ENCODE measurements at places on chromosomes 11 and 22.

DNA sequence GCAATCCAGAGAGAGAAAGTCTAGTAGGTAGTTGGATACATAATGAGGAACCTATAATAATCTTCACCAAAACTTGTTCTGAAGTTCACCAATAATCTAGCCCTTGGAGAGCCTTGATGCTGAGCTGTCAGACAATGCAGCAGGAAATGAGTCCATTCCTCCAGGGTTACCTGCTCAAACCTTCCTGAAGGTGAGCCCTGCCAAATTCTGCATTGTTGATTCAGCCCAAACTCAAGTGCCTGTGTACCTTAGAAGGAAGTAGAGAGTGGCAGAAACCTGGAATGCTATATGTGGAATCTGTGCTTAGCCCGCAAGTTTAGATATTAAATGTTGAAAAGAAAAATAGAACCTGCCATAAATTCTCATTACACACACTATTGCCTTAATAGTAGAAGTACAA is 77.4 kb upstream of the SPON1 start:
- DNase-seq = no peak

- DNase-seq = no peak
Observed at GRCh38 chr11:64098318-64098831, 62.6 kb downstream of the FLRT1 start.

GRCh38 chr11:66410191-66410590 is 10.6 kb upstream of the NPAS4 start:
- no peak for DNase-seq

DNA sequence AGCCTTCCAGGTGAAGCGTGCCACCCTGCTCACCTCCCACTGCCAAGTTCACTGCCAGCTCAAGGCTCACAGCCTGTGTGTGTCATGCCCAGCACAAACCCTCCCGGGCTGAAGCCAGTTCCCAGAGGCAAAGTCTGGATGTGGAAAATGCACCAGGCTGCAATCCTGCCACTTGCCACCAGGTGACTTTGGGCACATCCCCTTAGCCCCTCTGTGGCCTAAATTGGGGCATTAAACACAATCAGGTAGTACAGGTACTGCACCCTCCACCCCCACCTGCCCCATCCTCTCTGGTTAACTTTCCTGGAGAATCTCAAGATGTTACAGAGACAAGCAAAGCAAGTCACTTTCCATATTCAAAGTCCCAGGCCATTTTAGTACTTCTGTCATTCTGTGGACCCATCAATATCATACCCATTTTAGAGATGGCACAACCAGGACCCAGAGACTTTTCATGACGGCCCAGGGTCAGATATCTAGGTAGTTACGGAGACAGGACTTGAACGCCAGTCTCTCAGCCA is 1.8 kb upstream of the RASD2 start:
- DNase-seq = peak; percentile 43

DNA sequence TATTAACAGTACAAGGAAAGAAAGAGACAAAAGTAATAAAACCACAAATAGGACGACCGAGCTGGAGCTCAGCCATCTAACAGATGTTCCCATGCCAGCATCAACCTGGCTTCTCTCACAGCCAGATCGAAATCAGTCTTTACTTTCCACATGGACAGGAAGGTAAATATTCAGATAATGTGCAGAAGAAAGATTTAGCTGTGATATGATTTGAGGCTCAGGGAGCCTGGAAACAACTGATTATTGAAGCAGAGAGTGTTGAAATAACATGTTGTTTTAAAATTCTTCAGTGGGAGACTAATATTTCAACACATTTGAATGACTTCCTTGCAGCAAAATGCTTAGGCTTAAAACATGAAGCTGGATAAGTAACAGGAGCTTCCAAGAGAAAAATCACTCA is 546.8 kb downstream of the ETS1 start:
- no peak for DNase-seq

GRCh38 chr11:36312611-36313472 is 16.8 kb downstream of the PRR5L start:
- no peak for DNase-seq

DNA sequence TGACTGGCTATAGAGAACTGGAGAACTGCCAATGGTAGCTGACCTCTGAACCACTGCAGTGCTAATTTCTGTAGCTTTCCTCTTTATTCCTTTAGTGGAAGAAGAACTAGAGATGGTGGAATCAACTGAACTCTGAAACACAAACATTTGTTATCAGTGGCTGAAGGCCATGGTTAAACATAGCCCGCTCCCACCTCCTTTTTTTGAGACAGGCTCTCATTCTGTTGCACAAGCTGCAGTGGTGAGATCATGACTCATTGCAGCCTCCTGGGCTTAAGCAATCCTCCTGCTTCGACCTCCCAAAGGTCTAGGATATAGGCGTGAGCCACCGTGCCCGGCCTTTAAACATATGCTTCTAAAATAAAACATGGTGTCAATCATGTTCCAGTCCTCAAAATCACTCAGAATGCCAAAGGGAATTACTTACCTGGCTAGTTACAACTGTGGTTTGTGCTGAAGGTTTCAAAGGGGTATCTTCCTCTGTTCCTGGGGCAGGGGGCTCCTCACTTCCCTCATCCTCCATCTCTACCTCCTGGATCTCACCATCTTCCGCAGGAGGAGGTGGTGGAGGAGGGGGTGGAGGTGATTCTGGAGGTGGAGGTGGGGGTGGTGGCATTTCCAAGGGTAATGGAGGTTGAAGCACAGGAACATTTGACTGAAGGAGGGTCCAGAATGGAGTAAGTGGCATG is 9.0 kb upstream of the AGBL2 start:
- no peak for DNase-seq

DNA sequence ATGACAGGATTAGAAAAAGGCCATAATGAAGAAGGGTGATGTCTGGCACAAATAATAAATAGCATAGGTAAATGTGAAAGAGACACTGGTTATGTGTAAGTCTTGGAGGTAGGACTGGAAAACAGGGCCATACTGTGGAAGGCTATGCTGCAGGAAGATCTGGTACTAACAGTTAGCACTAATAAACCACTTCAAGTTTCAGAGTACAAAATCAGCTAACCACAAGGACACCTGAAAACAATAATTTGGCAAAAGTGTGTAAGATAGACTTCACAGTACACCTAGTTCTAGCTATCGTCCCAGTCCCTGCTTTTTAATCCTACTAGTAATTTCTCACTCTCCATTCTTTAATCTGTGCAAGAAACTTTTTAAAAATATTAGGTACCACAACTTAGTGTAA is 44.3 kb downstream of the CWF19L2 start:
- DNase-seq = no peak

- no peak for DNase-seq
Observed at GRCh38 chr11:133893381-133893780, 48.1 kb upstream of the SPATA19 start.

DNA sequence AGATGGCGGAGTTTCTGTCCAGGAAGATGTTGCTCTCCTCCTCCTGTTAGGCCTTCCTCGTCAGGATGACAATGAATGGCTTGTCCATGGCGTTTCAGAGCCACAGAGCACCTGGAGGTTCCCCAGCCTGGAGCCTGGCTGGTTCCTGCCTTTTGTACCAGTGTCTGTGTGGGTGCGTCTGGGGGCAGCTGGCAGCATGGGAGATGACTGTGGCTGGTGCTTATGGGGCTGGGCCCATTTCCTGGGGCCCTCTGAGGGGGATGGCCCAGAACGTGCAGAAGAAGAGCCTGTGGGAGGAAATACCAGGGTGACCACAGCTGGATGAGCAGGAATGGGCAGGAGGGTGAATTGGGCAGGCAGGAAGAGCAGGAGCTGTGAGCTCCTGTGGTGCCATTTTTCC is 6.7 kb downstream of the SLC37A2 start:
- DNase-seq = no peak

- no peak for DNase-seq
Observed at GRCh38 chr11:87252869-87253268, 215.1 kb downstream of the TMEM135 start.

GRCh38 chr11:1619449-1619848 is 2.5 kb downstream of the KRTAP5-4 start:
- no peak for DNase-seq

DNA sequence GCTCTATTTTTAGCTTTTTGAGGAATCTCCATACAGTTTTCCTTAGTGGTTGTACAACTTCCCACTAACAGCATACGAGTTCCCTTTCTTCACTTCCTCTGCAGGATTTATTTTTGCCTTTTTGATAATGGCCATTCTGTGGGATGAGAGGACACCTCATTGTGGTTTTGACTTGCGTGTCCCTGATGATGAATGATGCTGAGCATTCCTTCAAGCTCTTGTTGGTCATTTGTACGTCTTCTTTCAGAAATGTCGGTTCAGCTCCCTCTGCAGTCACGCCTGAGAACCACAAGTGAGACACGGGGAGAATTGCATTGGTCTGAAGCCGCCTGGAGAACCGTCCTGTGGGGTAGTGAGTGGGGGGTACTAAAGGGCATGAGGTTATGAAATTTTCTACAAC is 2.0 kb upstream of the KRTAP5-10 start:
- peak; percentile 44 for DNase-seq

DNA sequence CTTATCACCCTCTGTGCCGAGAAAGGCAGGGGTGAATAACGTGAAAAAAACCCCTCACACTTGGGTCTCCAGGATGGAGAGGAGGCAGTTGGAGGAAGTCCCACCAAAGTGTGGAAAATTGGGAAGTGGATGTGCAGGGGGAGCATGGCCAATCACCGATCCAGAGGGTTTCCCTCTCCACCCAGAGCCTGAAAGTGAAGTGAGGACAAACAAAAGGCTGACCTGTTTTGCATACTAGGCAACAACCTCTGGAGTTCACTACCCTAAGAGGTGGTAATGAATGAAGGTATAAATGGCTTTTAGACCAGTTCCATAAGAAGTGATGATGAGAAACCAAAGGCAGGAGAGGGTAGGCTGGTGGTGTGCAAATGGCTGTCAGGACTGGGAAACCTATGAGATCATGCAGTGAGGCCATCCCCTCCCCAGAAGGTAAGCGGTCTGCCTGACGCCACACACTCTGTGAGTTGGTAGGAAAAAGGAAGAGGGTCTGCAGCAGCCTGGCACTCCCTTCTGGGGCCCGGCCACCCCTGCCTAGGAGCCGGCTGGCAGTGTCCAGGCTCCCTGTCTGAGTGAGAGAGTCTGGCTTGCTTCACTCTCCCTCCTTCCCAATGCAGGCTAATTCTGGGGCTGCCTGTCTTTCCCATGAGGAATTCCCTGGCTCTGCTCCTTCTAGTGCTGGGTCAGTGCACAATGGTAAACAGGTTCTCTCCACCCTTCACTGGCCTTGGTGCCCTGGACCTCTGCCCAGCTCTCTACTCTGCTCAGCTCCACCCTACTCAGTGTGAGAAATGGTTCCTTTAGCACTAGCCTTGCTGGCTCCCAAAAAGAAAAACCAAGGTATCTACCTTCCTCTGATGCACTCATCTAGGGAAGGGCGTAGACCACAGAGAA is 15.6 kb downstream of the TBC1D10A start:
- no peak for DNase-seq

- DNase-seq = no peak
Observed at GRCh38 chr22:27723158-27723557, 78.4 kb downstream of the MN1 start.

DNA sequence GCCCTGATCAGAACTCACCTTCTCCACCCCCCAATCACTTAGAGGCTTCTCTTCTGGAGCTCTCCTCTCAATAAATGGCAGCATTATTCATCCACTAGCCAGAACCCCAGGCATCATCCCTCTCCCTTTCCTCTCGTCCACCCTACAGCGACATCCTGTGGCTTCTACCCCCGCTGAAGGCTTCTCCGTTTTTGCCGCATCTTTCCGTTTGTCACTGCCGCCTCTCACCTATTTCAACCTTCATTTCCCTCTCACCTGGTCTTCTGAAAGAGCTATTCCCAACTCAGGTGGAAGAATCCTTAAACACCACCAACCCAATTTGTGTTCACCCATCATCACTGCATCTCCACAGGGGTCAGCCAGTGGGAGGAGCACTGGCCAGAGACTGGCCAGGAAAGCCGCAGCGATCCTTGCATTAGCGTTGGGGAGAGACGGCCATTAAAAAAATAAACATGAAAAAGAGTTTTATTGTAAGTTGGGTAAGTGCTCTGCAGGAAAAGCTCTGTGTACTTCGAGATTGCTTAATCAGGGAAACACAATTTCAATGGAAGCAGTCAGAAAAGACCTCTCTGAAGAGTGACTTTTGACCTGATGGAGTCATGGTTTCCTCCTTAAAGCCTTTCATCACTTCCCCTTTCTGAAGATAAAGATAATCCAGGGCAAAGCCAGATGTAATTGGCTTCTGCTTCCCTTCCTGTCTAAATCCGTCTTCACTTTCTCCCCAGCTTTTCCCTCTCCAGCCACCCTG is 36.7 kb downstream of the SPATA19 start:
- DNase-seq = peak; percentile 9

DNA sequence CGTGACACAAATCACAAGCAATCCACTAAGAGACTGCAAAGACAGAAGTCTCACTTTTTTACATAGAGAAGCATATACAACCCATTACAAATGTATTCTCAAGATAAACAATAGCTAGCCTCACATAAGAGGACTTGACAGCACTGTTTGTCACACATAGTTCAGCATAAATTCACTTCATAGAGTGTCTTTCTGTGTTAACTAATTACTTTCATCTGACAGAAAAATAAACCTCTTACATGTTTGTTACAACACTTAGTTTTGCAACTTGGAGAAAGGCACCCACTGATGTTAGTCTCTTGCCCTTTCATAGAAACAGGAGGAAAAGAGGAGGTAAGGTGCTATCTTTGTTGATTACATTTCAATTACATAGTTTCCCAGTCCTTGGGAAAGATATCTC is 2221.9 kb upstream of the RAG2 start:
- no peak for DNase-seq

DNA sequence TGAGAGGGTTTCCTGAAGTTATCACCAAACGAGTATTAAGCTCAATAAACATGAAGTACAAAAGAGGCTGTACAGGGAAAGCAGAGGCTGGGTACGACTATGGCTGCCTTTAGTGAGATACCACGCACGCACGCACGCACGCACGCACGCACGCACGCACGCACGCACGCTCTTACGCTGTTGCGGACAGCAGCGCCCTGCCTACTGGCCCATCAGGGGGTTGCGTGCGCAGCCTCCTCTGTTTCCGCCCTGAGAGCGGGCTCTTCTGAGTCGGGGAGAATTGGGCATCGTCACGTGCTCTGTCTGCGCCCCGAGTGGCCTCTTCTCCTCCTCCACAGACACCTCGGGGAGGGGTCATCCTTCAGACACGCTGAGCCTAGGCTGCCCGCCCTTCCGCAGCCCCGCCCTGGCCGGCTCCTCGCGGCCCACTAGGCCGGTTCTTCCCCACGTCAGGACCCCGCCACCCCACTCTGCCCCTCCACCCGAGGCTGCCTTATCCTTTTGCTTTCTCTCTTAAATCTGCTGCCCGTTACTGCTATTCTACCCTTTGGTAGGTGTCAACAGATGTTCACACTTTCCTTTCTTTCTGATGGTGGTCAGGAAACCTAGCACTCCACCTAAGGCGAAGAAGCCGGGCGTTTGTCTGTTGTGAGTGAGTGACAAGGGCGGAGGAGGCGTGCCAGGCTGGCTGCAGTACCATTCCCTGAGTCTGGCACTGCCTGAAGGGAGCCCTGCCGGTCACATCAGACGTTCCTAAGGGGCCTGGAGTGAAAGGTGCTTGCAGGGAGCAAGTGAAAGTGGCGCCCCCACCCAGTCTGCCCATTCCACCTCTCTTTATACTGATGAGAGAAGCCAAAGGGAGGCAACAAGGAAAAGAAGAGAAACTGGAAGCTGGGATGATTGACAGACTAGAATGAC is 300.4 kb upstream of the B3GAT1 start:
- DNase-seq = no peak

Data from activated CD8-positive, alpha-beta memory T cell treated with anti-CD3 and anti-CD28 coated beads, Interleukin-2, amount 10 ng/mL, durations not matched to agents 7 days and 5 days (primary cell).